Stimulated activated CD4-positive, alpha-beta T cell treated with anti-CD3 and anti-CD28 coated beads, Interleukin-1b, Interleukin-23, amount 100 ng/mL, for 4 hours (primary cell): ENCODE measurements at places on chromosomes 1 and 21.

DNA sequence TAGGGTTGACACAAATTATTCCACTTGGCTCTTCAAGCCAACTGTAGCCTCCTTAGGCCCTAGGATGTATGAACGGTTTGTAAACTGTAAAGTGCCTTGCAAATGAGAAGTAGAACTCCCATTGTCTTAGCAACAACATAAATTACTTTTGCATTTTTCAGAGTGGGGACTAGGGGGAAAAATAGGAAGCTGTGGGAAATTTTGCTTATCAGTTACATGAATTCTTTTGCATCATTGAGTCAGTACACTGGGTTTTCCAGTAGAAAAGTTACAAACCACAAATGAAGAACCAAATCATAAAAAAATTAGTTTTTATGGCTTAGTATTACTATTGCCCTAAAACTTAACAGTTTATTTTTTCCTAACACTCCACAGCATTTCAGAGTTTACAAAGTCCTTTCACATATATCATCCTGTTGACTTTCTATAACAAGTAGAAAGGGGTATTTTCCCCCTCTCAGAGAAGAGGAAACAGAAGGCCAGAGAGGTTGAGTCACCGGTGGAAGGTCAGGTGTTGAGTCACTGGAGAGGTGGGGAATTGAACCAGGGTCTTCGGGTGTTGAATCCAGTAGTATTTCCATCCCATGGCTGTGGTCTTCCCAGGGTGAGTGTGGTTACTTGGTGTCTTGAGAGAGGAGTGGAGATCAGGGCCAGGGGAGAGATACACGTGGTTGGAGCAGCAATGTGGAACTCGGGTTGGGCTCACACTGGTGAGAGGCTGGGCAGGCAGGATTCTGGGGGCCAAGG, 71.9 kb upstream of the USP24 start:
- no peak for DNase-seq

GRCh38 chr1:233375653-233376052, 48.1 kb downstream of the MAP3K21 start:
- DNase-seq = no peak

GRCh38 chr1:156003923-156004188, 16.9 kb downstream of the SSR2 start:
- no peak for DNase-seq

DNA sequence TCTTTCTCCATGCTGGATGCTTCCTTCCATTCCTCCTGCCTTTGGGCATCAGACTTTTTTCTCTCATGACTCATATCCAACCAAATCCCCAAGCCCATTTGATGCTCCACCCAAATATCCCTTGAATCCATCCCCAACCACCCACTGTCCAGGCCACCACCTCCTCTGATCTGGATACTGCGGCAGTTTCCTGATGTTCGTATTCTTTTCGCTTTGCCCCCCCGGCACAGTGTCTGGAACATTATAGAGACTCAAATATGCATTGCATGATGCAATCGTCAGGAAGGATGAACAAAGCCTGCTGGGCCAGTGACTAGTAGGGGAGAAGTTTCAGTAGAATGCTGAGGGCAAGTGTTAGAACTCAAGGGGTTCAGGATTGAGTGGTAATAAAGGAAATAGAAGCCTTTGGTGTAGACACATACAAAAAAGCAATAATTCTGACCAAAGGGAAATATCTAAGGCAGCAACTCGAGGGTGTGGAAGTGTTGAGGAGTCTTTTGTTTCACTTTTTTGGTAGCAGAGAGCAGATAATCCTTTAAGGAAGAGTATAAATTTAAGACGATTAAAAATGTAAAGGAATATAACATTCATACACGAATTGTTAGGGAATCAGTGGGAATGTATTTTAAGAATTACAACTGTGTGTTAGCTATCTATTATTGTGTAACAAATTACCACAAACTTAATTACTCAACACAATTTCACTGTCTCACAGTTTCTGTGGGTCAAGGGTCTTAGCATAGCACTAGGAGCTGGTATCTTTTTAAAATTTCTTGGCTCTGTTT, 7.5 kb downstream of the S100A11 start:
- DNase-seq = no peak

- no peak for DNase-seq
These were observed 68.7 kb upstream of the KLHDC7A start for GRCh38 chr1:18411820-18412641.

DNA sequence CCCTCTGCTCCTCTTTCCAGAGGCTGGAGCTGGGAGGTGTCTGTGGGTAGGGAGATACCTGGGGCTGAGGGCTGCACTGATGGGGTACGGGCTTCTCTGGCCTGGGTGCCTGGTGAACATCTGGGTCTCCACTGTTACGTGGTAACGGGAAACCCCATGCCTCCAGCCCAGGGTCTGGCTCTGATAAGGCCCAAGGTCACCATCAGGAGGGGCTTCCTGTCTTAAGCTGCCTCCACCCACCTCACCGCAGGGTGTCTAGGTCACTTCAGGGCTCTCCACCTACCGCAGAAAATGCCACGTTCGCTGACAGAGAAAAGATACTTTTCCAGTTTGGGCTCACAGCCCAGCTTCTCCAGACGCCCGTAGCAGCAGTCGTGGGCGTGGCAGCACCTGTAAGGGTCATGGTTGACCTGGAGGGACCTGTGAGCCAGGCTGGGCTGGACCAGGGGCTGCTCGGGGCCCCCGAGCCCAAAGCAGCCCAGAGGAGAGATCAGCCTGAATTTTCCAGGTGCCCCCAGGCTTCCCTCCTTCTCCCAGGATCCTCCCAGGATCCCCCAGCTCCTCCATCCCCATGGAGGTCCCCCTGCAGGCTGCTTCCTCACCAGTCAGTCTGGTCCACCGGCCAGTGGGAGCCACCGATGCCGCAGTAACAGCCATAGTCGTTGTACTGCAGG, 1.3 kb downstream of the PLA2G2E start:
- DNase-seq = no peak

- DNase-seq = no peak
These were observed 44.0 kb downstream of the ETS2 start for GRCh38 chr21:38849776-38850175.

- DNase-seq = no peak
These were observed 516 bp downstream of the PHLDA3 start for GRCh38 chr1:201468501-201468843.

DNA sequence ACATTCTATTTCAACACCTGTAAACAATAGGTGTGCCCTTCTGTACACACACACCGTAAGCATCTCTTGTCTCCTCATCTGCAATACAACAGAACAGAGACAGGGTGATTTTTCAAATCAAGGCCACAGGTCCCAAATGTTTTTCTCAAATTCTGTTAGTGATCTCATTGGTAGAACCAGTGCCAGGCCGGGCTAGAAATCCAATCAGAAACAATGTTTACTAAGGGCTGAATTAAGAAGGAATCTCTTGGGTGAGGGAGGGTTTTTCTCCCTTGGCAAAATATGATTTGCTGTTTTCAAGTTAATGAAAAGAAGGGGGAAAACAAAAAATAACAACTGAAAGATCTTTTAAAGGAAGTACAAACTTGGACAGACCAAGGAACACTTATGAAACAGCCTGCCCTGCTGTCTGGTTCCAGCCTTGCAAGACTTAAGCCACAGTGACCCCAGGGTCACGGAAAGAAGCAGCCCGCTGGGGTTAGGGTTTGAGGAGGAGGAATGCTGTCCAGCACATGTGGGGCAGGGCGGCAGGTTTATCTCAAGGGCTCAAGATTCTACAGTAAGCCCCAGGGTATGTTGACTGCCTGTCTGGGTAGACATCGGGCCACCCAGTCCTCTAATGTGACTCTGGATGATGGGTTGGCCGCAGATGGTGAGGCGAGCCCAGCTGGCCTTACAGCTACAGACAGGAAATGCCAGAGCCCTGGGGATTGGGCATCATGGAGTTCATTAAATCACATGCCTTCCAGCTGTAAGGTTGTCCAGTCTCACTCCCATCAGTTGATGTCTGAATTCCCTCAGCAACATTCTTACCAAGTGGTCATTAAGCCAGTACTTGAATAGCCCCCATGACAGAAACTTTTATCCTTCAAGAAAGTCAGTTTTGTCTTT, 73.3 kb upstream of the SLC44A3 start:
- no peak for DNase-seq

DNA sequence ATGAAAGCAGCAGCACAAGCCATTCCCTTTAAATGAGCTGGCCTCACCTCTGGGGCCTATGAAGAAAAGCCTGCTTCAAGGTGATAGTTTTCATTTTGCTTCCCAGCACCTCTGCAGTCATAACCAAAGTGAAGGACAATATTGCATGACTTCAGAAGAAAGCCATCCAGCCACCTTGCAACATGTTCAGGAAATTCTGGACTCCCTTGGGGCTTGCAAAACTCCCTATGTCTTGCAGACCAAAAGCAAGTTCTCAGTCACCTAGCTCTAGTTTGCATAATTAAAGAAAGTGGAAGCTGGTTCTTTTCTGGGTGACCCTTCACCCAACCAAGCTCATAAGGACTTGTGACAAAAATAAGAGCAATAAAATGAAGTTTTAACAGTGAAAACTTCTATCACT, 87.6 kb downstream of the GFI1 start:
- DNase-seq = no peak

GRCh38 chr1:62746086-62746808, 37.7 kb upstream of the ATG4C start:
- no peak for DNase-seq

GRCh38 chr1:145977486-145978470, 13.3 kb downstream of the POLR3GL start:
- DNase-seq = peak; percentile 61

- DNase-seq = no peak
These were observed 8.3 kb downstream of the IL20 start for GRCh38 chr1:206873603-206874188.

GRCh38 chr21:41582298-41582840, 74.4 kb upstream of the TMPRSS2 start:
- no peak for DNase-seq

DNA sequence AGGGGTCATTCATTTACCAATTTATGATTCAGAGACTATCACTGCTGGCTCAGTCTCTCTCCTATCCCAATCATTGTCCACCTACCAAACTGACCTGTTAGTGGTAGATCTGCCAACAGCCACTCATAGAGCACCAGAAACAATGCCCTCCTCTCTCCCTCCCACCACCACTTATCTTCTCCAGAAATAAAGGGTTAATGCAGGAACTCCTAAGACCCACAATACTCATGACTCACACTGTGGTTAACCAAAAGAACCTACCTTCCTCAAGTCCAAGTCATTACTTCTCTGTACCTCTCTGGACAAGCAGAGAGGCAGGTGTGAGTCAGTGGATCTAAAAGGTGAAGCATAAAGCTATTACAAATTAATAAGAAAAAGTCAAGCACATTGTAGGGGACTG, 40.9 kb upstream of the CAMK1G start:
- DNase-seq = no peak

DNA sequence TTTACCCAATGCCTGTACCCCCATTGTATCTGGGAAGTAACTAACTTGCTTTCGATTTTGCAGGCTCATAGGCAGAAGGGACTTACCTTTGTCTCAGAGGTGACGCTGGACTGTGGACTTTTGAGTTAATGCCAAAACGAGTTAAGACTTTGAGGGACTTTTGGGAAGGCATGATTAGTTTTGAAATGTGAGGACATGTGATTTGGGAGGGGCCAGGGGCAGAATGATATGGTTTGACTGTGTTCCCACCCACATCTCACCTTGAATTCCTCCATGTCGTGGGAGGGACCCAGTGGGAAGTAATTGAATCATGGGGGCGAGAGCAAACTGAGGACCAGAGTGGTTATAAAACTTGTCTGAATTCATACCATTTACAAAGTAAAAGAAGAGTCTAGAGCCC, 77.1 kb upstream of the HOOK1 start:
- no peak for DNase-seq

DNA sequence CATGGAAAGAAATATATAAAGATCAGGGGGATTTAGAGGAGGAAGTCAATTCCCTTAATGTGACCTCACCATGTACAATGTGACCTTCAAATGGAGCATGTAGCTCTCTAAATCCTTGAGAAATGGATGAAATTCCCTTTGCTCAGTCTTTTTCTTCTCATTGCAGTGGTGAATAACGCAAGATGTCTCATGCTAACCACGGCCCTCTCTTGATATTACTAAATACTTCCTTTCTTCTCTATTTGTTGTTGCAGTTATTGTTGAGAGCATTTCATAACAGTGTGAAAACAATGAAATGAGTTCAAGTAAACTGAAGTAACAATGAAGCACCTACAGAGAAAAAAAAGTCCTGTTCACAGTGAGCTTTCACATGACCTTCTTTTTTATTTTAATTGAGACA, 55.6 kb downstream of the ZNF281 start:
- no peak for DNase-seq

DNA sequence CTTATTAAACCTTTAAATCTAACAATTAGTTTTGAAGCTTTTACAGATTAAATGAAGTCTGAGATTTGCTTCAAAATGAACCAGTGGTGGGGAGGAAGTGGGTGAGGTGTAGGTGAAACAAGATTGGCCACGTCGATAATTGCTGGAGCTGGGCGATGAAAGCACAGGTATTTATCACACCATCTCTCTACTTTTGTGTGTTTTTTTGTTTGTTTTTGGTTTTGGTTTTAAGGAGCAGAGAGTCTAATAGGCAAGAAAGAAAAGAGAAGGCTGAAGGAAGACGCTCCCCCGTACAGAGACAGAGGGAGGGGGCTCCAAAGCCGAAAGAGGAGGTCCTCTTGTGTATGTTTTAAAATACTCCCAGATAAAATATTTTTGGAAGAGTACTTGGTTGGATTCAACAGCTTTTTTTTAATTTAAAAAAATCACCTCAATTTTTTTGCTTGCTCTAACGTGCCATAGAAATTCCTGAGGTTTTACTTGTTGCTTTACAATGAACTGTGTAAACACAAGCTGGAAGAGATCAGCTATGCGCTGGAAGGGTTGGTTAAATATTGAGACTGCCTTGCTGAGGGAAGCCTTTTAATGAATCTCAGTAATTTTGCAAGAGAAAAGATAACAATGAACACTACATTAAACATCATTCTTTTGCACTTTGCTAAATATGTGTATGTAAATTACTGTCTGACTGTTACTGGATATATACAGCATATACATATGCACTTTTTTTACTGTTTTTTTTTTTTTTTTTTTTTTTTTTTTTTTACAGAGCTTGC, 6.7 kb upstream of the LGALS8 start:
- no peak for DNase-seq

DNA sequence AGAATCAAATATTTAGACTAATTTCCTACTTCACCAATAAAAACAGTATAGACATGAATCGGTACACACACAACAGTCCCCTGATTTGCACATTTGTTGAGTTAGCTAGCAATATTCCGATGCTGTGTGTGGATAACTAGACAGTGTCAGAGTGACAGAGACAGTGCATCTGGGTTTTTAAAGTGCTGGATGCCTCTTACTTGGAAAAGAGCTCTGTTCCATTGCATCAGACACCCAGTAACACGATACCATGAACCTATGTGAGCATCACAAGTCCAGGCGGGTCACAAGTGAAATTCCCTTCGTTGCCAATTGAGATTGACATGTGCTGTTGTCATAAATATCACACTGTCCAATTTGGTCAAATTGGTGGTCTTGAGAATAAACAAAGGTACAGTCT, 82.0 kb upstream of the ESRRG start:
- no peak for DNase-seq

DNA sequence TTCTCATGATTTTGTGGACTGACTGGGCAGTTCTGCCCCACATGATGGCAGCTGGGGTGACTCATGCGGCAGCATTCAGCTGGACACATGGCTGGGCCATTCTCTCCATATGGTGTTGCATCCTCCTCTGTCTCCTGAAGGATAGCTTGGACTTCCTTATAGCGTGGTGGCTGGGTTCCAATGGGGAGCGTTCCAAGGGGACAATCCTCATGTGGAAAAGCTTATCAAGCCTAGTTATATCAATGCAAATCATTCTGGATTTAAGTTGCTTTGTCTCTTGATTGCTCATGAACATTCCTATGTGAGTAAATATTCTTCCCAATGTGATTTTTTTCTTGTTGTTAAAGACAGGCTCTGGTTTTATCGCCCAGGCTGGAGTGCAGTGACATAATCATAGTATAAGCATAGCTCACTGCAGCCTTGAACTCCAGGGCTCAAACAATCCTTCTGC, 13.2 kb upstream of the SLC2A1 start:
- DNase-seq = no peak
